ENCODE measurements at places on chromosomes 1 and 21.

DNA sequence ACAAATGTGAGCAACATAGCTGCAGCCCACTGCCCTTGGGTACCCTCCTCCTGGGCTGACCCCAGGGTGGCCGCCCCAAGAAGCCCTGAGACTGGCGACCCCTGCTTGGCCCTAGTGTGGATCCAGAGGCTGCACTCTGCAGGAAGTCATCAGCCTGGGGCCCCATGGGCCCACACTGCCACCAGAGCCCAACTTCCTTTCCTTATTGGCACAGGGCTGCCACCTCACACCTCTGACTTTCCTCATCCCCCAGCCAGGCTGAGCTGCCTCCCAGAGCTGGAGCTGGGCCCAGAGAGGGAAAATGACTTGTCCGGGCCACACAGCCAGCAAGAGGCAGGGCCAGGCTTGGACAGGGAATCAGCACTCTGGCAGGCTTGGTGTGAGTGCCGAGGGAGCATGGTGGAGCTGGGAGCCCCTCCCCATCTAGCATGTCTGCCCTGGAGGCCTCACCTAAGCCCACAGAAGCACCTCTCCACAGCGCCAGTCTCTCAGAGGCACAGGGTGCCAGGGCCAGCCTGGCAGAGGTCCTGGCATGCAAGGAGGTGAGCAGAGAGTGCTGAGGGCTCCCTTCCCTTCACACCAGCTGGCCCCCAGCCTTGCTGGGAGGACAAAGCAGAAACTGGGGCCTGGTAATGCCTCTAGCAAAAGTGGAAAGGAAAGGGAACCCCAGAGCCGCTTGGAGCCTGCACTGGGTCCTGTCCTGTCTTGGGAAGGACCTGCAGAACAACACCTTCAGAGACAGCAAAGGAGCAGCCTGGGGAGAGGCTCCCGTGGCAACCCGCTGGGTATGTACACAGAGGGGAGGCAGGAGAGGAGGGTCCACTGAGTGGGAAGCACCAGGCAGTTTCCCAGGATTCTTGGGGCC lies 3.2 kb downstream of the RAP1GAP start:
- DNase-seq, result no peak

DNA sequence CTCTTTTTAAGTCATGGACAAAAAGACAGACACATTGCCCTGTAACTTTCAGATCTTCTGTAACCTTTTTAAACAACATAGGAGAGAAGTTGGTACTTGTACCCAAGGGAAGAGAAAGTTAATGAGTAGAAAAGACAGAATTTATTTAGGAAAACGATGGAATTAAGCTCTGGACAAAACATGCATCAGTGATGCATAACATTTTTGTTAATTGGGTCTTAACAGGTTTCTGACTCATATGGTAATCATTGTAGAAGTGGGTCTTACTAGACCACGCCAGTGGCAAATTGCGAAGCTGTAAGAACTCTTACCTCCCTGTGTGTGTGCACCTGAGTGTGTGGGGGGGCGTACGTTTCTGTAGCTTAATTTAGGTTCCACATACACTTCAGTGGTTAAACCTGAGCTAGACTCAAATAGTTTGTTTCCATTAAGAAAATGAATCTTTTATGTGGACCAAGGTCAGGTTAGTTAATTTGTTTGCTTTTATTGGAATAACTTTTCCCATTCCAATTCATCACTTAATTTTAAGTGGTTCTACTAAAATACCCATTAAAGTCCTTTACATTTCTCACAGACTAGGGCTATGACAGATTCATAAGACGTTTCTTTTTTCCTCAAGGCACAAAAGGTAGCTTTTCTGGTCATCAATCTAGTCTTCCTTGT lies 48.1 kb downstream of the NFIA start:
- DNase-seq, result no peak

DNA sequence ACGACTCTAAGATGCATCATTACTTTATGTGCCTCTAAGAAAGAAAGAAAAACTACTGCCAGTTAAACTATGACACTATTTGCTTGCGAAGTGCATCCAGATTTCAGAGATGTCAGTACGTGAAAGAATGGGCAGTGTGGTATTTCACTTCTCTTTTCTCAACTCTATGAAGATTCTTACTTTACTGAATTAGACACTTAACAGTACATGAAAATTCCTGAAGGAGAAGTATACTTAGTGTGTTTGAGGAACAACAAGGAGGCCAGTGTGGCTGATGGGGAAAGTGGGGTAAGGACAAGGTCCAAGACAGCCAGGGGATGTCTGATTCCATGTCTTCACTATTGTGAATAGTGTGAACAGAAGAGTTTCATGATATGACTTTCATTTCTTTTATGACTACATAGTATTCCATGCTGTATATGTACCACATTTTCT lies 53.9 kb upstream of the HSD17B7 start:
- DNase-seq, result no peak

GRCh38 chr1:72915581-72915980 lies 633.2 kb upstream of the NEGR1 start:
- no peak for DNase-seq

DNA sequence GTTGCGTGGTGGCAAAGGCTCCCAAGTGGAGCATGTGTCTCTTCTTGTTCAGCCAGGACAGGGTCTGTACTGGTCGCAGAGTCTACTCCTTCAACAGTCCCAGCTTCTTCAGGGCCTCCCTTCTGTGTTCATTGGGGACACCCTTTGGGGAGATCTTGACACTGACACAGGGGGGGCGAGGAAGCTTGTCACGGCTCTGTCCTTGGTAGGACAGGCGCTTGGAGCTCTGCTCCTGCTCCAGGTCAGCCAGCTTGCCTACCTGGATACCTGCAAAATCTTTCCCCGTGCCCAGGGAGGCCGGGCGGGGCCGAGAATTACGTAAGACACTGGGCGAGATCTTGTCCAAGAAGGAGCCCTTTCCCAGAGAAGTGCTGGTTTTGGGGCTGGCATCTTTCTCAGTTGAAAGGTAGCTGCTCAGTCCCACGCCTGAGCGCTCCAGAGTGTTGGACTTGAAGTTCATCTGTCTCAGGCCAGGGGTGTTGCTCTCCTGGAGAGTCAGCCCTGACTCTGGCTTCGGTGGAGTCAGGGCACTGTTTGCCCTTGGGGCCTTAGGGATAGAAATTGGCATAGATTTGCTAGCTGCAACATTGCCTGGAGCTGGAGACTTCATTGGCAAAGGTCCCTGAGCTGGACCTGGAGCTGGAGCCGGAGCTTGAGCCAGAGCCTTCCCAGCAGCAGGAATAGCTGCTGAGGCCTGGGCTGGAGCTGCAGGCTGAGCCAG lies 10.5 kb downstream of the C1orf116 start:
- DNase-seq, result no peak

- no peak for DNase-seq
These were observed 16.4 kb downstream of the RNF220 start for GRCh38 chr1:44421446-44421884.

DNA sequence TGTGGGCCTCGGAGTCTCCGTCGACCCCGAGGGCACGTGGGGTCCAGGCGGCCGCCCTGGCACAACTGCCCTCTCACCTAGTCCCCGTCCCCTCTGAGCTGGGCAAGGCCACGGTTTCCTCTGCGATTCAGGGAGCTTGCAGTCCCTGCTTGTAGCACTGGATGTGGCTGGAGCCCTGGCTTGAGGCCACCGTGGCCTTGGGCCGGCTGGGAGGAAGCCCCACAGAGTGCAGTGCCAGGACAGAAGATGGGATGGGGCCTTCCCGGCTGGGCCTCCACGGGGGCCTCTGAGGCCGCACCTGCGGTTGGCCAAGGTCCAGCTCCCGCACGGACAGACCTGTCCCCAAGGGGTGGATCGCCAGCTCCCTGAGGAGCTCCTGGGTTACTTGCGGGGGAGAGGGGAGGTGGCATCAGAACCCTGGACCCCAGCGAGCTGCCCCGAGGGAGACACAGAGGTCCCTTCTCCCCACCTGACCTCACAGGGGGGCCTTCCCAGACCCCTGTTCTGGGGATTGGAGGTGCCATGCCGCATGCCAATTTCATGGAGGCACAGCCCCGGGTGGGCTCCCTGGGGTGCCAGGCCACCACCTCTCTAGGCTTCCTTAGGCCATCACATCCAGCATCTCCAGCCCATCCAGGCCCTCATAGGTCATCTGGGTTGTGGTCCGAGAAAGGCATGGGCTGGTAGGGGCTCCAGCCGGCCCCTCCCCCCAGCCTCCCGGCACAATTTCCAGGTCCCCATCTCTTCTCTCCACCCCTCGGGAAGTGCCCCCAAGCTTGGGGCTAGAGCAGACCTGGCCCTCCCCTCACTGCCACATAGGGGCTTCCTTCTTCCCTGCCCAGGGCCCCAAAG lies 80.8 kb downstream of the MORN1 start:
- DNase-seq, result no peak

- no peak for DNase-seq
These were observed 1.7 kb downstream of the ODF2L start for GRCh38 chr1:86394416-86394815.

DNA sequence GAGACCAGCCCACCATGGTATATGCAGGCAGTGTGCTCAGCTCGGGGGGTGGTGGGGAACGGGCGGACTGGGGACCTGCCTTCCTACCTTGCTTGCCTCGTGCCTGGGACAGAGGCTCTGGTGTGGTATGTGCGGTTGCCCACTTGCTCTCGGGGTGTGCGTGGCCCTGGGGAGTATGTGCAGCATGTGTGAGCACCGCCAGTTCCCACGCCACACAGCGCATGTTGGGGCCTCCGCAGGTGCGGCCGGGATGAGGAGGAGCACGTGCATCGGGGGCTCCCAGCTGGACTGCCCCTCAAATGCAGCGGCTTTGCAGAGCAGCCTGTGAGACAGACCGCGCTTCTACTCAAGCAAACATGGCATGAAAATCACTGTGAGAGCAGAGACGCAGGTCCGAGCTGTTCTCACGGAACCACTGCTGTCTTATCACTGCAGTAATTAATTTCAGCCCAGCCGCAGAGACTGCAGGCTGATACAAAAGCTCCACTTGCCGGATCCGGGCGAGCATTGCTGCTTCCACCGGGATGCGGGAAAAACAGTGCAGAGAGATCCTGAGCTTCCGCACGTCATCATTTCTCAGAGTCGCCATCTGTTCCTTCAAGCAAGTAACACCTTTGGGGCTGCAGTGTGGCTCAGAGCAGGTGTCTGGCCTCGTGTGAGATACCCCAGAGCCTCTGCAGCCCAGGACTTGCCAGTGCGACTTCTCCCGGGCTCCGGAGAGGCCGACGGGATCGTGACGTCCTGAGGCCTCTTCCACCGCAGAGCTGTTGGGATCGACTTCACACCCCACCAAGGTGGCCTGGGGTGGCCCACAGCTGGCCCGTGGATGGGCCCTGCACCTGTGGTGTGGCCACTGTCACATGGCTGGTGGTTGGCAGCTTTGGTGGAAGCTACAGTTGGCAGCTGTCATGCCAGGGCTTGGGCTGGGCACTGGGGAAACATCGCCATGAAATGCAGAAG lies 92.6 kb upstream of the ACTRT2 start:
- no peak for DNase-seq

GRCh38 chr1:186679924-186680244 lies 339 bp downstream of the PTGS2 start:
- no peak for DNase-seq

- DNase-seq, result no peak
These were observed 208.3 kb downstream of the DSCAM start for GRCh38 chr21:40638466-40639251.
